ENCODE measurements at places on chromosomes 6 and 20. TPM values are rescaled to one million over a fixed set of nuclear protein-coding genes. Genes with fewer than 3 reads are reported as not detected.

- DNase-seq = no peak
Observed at GRCh38 chr6:63792736-63793464, 157.3 kb downstream of the PHF3 start.

DNA sequence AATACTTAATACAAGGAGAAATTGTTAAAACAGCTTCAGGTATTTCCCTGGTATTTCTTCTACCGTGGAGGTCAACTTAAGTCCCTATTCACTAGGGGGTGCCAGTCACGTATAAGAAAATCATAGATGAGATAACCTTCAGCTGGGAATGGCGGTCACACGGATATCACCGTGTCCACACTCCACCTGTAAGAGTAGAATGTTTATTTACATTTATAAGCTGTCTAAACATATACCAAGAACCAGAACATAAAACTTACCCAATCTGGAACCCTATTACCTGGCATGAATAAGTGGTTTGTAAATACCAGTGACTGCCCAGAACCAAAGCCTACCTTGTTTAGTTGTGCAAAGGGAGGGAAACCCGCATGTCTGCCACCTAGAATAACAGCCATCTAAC is 1.9 kb upstream of the ELOVL4 start:
- DNase-seq = no peak

DNA sequence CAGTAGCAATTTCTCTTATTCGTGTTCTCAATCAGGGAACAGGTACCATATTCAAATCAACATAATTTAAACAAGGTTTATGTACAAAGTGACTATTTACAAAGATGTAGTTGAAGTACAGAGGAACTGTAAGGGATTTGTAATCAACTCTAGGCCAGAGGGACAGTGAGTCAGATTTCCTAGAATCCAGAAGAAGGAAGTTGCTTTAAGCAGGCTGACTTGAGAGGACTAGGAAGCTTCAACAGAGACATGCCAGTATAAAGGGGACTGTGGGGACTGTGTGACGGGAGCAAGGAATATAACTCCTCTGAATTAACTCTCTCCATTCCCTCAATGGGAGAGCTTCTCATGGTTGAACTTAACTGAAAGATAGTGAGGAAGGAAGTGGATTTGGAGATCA is 427.4 kb upstream of the JAG1 start:
- no peak for DNase-seq

- peak; percentile 55 for DNase-seq
Observed at GRCh38 chr6:31702405-31702818, 712 bp downstream of the ABHD16A start.

DNA sequence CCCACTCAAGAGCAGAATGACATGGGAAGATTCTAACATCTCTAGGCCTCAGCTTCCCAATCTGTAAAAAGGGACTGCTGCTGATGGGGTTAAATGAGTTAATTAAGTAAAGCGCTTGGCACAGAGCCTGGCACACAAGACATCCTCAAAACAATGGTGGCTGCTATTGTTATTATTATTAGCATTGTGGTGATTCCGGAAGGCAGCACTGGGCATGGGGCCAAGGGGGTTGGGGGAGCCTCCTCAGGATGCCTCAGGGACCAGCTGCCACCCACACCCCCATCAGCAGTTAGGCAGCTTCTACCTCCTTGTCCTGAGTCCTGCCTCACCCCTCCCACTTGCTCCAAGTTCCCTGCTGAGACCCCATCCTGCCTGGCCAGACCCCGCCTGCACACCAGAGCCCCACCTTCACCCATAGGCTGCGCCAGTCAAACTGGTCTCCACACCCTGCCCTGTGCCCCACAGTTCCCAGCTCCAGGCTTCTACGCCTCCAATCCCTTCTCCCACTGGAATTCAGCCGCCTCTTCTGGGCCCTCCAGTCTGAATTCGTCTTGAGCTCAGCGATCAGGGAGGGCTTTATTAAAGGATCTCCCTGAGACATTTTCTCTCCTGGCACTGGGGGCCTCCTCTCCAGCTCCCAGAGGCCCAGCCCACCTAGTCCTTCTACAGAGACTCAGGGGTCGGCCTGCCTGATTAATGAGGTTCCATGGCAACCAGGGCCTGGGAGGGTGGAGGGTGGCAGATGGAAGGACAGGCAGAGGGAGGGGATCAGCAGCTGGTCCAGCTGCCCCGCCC is 1.5 kb downstream of the E2F1 start:
- DNase-seq = no peak

DNA sequence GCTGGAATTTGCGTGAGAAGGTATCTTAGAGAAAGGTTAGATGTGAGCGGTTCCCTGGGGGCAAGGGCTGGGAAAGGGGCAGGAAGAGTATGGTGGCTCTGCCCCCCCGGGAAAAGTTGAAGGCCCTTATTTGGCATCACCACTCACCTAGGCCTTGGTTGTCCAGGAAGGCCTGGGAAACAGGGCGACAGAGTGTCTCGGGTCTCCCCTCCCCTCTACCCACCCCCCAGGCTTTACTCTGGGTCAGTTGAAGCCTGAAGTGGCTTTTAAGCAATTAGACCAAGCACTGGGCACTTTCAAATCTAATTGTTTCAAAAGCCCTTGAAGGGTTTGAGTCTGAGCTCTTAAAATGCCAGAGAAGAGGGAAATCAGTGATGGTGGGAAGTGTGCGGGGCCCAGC is 30.2 kb upstream of the FOXP4 start:
- no peak for DNase-seq

DNA sequence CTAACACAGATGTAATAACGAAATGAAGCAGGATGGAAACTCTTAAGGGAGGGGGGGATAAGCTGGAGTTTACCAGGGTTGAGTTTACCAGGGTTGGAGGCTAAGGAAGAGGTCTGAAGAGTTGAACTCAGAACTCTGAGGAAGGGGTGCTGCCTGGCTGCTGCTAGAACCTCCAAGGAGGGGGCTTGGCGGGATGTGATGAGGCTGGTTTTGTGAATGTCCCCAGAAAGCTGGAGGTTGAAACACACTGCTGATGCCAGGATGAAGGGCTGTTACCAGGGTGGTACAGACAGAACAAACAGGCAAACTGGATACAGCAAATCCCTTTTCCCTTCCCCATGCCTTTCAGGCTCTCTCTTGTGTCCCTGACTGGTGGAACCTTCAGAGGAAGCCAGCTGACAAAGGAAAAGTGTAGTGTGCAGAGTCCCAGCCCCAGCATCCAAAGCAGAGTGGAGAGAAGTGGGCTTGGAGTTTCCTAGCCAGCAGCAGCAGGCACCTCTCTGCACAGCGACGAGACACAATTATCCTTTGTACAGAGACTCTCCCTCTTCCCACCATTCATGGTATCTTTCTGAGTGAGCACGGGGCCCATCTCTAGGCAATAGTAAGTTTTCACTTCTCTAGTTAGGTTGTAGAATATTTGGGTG is 23.7 kb downstream of the UBE2V1 start:
- no peak for DNase-seq

GRCh38 chr6:18410412-18410811 is 23.3 kb downstream of the RNF144B start:
- no peak for DNase-seq

- no peak for DNase-seq
Observed at GRCh38 chr6:43386492-43386891, 17.0 kb upstream of the ZNF318 start.

- no peak for DNase-seq
Observed at GRCh38 chr6:157534134-157534871, 153.3 kb downstream of the ZDHHC14 start.

- DNase-seq = no peak
Observed at GRCh38 chr20:7829776-7830175, 110.5 kb downstream of the HAO1 start.

DNA sequence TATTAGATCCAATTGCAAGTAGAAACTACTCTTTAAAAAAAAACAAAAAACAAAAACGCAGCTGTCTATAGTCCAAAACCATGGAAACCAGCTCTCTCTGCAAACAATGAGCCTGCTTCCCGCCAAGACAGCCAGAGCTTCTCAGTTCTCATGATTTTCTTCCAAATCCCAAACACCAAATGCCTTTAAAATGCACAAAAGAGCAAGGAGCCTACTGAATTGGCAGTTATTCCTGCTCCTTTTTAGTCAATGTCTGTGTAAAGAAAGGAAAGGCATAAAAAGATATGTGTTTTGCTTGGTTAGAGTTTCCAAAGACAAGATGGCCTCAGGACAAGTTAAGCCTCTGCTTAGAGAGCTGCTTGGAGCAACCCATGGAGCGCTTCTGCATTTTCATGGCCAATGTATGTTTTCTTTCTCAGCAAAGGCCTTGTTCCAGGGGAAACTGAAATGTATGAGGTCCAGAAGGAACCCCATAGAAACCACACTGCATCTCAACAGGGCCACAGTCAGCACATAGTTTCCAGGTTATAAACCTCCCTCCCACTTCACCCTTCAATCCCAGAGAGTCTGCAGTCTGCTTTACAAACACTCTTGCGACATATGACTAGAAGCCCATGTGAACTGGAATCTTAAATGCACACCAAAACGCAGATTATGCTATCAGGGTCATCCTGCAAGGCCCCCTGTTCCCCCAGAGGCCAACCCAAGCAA is 209.3 kb upstream of the TAB2 start:
- DNase-seq = no peak

GRCh38 chr6:72832271-72832670 is 210.4 kb downstream of the KCNQ5 start:
- DNase-seq = no peak

GRCh38 chr20:4813863-4814695 is 92.4 kb downstream of the PRND start:
- no peak for DNase-seq

- no peak for DNase-seq
Observed at GRCh38 chr6:143695130-143695968, 17.6 kb downstream of the PHACTR2 start.

GRCh38 chr6:146153040-146153758 is 124.3 kb downstream of the GRM1 start:
- no peak for DNase-seq

DNA sequence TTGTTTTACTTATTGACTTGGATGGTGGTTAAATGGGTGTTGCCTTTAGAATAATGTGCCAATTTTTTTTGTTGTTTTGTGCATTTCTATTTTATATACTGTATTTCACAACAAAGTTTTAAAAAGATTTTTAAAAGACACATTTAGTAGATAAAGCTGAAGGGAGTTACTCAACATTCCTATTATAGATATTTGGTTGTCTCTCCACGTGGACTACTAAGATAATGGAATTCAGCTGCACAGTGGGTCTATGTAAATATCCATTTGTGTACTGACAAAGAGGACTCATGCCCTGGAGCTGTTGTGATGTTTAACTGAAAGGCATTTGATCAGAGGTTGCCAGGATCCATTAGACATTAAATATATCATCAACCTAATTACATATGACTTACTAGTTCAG is 23.2 kb upstream of the FAM135A start:
- DNase-seq = no peak

DNA sequence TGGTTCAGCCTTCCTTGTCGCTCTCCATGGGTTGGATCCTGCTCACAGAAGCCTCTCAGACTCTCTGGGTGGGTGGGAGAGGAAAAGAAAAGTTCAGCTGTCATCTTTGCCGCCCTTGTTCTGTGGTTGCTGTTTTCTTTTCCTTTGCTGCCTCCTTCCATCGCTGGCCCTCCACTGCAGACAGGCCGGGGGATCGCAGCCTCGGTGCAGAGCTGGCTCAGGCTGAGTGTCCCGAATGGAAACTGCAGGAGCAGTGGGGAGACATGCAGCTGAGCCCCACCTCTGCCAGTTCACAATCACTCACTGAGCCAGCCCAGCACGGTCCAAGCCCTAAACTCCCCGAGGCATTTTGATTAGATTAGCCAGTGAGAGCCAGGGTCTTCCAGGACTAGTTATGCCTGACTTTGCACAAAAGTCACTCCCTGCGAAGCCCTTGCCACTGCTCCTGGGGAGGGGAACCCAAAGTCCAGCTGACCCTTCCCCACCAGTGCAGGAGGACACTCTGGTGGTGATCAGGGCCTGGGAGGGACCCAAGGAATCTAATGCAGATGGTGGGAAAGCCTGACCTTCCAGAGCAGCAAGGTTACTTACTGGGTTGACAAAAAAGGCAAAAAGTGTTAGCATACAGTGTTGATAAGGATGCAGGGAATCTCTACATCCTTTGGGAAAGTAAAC is 14.0 kb downstream of the NRN1 start:
- no peak for DNase-seq

- no peak for DNase-seq
Observed at GRCh38 chr6:189676-190075, 102.6 kb upstream of the DUSP22 start.

DNA sequence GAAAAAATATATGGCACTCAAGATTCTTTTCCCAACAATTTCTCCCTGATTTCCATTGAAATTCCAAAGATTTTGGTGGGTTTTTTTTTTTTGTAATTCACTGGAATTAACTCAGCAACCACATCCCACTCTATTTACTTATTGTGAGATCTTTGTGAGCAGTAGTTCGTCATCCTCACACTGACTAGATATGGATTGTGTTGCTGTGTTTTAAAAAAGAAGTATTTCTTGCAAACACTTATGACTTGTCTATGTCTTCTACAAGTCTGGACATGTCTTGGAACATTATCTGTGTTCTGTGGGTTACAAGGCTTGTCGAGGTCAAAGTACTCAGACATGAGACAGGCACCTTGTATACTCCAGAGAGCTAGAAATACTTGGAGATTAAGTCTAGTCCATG is 7.3 kb upstream of the TENT5A start:
- no peak for DNase-seq

DNA sequence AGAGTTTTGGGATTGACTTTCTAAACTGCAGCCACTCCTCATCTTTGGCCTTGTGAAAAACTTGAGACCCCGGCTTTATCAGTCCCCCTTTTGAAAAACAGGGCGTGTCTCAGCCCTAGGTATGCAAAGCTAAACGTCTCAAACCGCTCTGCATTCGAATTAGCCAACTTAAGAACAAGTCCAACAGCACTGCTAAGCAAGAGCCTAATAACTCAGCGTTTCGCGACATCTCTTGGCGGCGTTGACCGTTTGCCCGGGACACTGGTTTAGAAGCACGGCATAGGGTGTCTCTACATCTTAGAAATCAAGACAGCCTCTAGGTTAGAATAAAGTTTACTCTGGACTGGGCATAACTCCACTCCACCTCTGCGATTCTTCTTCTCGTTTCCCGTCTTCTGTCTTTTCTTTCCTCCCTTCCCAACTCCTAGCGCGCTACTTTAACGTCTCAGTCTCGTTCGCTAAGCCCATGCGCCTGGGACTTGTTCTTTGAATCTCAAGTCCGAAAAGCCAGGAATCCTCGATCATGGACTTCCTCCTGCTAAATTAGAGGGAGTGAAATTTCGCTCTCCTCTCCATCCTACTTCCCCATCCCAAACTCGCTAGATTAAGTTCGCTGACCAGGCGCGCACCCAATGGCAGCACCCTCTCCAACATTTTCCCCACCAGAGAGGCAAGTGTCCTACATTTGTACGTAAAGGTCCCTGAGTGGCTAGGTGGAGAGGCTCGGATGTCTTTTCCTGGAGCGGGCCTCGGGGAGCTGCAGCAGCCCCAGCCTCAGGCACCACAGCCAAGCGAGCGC is 10.5 kb upstream of the TFAP2A start:
- peak; percentile 24 for DNase-seq

The RIPPLY2 gene
- 21.6 TPM for total RNA-seq

The FHL5 gene
- 0.41 TPM for total RNA-seq

The SLC35A1 gene
- 24.9 TPM for total RNA-seq

The DDO gene
- total RNA-seq = 0.41 TPM

The ASF1A gene
- total RNA-seq = 40.4 TPM

The TRIM31 gene
- not detected for total RNA-seq

The MEI4 gene
- total RNA-seq = 0.82 TPM

Measured in frontal cortex (tissue), 4 donors.